ENCODE measurements at places on chromosomes 5 and 9.

- no peak for DNase-seq
Observed at GRCh38 chr5:160254706-160255105, 25.4 kb downstream of the FABP6 start.

- DNase-seq: no peak
Observed at GRCh38 chr5:15074651-15075050, 203.1 kb upstream of the ANKH start.

DNA sequence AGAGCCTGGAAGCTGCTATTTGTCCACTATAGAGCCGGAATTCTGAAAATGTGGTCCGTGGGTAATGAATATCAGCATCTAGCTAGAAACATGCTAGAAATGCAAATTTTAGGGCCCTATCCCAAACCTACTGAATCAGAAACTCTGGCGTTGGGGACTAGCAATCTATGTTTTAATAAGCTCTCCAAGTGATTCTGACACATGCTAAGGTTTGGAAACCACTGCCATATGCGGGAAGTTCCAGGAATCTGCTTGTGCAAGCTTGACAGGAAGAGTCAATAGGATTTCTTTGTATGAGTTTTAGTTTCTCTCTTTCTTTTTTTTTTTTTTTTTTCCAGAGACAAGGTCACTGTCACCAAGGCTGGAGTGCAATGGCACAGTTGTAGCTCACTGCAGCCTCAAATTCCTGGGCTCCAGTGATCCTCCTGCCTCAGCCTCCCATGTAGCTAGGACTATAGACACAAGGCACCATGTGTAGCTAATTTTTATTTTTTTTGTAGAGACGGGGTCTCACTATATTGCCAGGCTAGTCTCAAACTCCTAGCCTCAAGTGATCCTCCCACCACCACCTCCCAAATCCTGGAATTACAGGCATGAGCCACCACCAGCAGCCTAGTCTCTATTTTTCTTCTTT is 26.4 kb upstream of the CARNMT1 start:
- DNase-seq: no peak

DNA sequence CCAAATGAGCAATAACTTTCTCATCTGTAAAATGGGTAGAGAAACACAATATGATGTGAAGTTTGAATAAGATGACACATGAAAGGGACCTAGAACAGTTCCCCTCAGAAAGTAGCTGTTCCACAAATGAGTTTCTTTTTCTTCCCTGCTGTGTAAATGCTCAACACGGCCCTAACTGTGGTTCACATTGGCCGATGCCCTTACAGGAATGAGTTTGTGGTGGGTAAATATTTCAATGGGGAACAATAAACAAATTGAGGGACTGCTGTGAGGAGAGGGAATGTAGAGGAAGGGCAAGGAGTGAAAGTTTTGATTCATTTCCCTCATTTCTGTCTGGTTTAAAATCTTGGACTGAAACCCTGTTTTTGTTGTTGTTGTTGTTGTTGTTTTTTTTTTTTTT is 12.8 kb downstream of the C6 start:
- no peak for DNase-seq

DNA sequence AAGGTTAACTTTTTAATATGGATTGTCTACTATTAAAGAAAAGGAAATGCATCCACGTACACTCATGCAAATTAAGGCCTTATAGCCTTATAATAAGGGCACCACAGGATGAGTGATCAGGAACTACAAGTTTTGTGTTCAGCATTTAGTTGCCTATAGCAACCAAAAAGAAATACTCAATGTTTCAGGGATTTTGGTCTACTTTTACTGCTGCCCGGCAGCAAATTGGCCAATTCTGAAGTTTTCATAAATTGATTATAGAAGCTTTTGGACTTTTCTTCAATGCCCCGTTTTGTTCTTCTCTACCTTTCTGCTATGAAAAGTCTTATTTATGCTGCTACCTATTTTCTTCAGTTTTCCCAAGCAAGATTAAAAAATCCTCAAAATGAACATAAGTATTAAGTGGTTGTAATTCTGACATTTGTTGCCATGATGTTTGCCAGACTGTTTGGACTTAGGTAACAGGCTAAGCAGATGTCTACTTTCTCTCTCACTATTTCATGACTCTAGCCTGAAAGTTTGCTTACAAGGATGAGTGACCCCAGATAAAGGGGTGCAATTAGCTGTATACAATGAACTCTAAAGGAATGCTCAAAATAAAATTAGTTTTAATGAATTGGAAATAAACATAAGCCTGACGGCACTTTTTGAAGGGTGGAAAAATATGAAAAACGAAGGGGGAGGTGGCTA is 391.5 kb upstream of the DAB2 start:
- DNase-seq: no peak

DNA sequence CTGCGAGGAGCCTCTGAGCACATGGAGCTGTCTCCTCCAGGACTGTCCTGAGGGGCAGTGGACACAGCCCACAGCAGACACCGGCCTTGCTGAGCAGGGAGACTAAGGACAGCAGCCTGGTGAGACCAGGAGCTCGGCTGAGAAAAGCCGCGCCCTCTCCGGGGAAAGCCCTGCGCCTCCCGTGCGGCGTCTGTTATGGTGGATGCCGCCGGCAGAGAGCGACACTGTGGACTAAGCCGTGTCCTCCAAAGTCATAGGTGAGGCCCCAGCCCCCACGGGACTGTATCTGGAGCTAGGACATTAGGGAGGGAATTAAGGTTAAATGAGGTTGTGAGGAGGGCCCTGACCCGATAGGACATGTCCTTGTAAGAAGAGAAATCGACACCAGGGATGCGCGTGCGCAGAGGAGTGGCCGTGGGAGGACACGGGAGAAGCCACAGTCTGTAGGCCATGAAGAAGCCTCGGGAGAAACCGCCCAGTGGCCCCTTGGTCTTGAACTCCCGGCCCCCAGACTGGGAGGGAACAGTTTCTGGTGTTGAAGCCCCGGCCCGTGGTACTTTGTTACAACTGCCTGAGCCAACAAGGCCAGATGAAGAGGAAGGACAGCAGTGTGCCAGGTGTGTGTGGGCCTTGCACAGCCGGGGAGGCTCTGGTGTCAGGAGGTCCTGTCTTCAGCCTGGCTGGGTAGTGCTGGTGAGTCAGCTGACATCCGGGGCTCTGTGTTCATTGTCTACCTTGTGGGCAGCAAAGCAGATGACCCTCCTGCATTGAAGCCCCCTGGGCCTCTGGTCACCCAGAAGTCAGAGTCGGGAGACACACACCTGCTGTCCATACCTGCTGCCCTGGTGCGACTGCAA is 22.1 kb downstream of the MRPL36 start:
- DNase-seq: no peak

DNA sequence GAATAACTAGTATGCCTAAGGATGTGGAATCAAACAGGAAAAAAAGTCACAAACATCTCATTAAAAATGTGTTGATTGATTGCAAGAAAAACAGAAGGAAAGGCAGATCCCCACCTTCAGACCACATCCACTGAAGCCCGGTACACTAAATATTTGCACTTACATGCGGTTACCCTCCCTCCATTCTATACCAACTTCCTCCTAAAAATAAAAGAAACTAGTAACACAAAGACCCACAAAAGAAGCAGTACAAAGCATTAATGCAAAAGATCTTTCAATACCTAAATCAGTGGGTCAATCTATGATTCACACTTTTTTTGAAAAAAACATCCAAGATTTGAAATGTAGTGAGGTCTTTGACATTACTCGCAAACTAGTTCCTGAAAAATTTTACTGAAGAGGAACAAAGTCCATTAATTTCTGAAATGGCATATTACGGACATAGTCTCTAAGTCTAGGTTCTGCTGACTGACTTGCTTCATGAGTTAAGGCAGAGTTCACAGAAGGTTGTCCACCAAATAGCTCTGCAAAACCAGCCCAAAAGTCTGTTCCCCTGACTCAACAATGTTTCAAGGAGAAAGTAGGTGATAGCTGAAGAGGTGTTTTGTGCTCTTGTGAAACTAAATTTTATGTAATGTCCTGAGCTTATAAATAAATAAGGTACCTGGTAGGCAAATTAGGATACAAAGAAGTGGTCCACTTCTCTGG is 100.7 kb downstream of the PAM start:
- no peak for DNase-seq

DNA sequence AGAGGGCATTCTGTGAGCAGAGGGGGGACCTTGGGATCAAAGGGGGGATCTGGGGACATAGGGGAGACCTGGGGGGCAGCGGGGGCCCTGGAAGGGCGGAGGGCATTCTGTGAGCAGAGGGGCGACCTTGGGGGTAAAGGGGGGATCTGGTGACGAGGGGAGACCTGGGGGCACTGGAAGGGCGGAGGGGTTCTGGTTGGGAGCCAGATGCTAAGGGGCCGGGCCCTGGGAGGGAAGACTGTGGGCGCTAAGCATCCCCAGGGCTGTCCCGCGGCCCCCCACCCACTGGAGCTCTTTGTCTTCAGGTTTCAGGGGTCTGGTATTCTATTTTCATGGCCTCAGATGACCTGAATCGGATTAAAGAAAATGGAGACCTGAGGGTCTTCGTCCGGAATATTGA is 748 bp downstream of the LCN9 start:
- DNase-seq: no peak

- DNase-seq: no peak
Observed at GRCh38 chr5:168401880-168402279, 84.4 kb upstream of the RARS1 start.
